ENCODE measurements at places on chromosomes 2 and 18.

DNA sequence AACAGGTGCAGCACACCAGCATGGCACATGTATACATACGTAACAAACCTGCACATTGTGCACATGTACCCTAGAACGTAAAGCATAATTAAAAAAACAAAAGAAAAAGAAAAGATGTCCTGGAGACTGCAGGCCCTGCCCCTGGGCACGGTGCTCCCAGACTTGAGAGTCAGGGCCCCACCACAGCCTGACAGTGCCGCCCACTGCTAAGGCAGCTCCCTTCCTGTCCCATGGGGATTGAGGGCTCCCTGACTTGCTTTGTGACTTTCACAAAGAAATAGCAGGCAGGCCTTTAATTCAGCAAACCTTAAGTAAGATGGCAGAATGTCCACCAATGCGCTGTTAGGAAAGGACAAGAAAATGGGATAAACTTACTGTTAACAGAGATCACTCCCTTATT is 116.8 kb downstream of the NDUFA10 start:
- no peak for DNase-seq

DNA sequence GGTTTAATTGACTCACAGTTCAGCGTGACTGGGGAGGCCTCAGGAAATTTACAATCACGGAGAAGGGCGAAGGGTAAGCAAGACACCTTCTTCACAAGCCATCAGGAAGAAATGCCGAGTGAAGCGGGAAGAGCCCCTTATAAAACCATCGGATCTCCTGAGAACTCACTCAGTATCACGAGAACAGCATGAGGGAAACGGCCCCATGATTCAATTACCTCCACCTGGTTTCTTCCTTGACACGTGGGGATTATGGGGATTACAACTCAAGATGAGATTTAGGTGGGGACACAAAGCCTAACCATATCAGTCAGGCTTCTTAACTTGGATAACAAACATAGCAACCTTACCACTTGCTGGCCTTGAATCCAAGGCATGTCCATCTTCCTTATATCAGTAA is 289.0 kb upstream of the STON1 start:
- DNase-seq: no peak

DNA sequence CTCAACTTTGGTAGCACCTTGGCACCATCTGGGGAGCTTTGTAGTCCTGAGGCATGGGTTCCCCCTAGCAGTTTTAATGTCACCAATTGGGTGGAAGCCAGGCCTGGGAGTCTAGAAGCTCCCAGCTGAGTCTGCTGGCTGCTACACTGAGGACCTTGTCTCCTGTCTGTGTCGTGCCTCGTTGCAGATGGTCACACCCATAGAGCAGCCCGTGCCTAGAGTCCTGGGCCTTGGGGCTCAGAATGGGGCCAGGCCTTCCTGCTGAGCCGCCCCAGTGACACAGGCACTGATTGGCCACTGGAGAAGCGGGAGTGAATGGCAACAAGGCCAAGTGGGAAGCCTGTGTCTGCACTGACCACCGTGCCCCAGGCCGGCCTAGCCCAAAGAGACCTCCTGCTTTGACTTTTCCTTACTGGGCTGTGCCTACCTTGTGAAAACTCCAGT is 113.2 kb downstream of the SH3RF3 start:
- no peak for DNase-seq

GRCh38 chr2:18834341-18834740 is 245.0 kb upstream of the NT5C1B start:
- DNase-seq: no peak

- no peak for DNase-seq
These were observed 228.3 kb upstream of the EPC2 start for GRCh38 chr2:148416248-148416647.
